Muscle of back (tissue), 13 donors: ENCODE measurements at places on chromosomes 1 and 21.

- no peak for DNase-seq
These were observed 52.1 kb downstream of the SYDE2 start for GRCh38 chr1:85148524-85149250.

GRCh38 chr1:235023711-235024439 lies 104.8 kb downstream of the TOMM20 start:
- DNase-seq, result no peak

DNA sequence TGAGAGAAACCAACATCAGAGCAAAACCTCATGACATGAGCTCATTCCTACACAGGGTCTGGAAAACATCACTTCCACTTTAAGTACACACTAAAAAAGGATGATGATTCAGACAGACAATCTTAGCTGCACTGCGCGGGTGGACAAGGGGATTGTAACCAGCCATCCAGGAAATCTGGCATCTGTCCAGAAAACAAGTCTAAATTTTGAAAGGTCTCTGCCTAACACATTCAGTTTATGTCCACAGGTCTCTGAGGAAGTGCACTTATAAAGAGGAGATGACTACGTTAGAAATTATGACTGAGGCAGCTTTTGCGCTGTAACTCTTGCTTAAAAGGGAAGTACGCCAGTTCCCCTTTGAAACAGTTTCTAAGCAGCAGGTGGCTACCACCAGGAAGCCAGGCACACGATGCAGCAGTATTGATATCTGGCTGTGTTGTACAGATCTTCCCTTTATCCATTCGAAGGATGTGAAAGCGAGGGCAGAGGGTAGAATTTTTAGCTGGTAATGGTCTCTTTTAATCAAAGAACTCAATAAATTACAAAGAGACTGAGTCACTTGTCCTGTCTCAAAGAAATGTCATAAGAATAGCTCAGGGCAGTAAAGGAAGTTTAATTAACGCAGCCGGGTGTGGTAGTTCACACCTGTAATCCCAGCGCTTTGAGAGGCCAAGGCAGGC lies 128.0 kb downstream of the SETD4 start:
- peak; percentile 78 for DNase-seq

- DNase-seq, result peak; percentile 86
These were observed at the start of gene FOXD2 for GRCh38 chr1:47437447-47438164. TSS of gene FOXD2 (plus strand) at chr1:47438044. CDS start at chr1:47438136, 92 bp downstream.

DNA sequence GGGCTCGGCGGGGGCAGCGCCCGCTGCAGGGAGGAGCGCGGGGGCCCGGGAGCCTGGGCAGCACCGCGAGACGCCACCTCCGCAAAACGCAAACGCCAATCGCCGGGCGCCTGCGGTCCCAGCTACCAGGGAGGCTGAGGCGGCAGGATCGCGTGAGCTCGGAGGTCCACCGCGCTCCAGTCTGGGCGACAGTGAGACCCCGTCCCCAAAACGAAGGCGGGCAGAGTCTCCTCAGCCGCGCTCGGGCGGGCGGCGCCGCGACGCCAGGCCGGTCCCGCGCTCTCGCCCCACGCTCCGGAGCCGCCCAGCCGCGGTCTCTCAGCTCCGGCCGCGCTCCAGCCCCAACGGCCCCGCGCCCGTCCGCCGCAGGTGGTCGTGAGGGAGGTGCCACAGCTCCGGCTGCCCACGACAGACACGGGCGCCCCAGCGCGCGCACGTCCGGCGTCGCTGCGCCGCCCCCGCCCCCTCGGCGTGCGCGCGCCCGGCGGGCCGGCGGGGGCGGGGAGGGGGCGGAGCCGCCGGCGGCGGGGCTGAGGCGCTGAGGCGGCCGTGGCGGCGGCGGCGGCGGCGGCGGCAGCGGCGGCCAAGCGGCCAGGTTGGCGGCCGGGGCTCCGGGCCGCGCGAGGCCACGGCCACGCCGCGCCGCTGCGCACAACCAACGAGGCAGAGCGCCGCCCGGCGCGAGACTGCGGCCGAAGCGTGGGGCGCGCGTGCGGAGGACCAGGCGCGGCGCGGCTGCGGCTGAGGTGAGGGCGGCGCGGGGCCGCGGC lies at the start of gene ADARB1:
ADARB1 (plus strand) TSS at position 533 of the 770 bp plus-strand sequence. CDS start 97,077 bp downstream, outside the sequence.
- DNase-seq, result peak; percentile 75

DNA sequence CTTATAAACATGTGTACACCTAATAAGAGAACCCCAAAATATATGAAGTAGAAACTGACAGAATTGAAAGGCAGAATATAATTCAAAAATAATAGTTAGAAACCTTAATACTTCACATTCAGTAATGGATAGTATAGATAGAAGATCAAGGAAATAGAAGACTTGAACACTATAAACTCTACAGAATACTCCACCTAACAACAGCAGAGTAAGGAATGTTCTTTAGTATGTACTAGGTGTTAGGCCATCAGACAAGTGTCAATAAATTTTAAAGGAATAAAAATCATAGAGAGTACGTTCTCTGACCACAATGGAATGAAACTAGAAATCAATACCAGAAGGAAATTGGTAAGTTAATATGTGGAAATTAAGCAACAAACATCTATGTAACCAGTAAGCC lies 16.6 kb downstream of the ZNF644 start:
- no peak for DNase-seq

- DNase-seq, result no peak
These were observed 11.6 kb downstream of the PCBP3 start for GRCh38 chr21:45655124-45655523.

- DNase-seq, result no peak
These were observed 1.3 kb upstream of the C1orf226 start for GRCh38 chr1:162380061-162380846.

DNA sequence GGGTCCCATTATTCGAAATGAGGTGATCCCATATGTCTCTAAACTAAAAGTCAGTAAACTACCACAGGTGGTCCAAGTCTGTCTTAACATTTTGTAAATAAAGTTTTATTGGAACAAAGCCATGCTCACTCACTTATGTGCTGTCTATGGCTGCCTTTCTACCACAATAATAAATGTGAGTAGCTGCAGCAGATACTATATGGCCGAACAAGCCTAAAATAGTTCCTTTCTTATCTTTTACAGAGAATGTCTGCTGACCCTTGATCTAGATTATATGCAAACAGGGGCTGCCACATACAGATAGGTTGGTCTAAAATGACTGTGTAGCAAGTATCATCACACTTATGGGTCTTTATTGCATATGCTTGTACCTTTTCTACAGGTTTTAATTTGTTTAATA lies 140.0 kb downstream of the VAV3 start:
- no peak for DNase-seq
